Frontal cortex (tissue), 4 donors: ENCODE measurements at places on chromosomes 12 and 14. TPM values are rescaled to one million over a fixed set of nuclear protein-coding genes. Genes with fewer than 3 reads are reported as not detected.

GRCh38 chr14:24361326-24361725, 6.7 kb upstream of the NFATC4 start:
- DNase-seq = no peak

DNA sequence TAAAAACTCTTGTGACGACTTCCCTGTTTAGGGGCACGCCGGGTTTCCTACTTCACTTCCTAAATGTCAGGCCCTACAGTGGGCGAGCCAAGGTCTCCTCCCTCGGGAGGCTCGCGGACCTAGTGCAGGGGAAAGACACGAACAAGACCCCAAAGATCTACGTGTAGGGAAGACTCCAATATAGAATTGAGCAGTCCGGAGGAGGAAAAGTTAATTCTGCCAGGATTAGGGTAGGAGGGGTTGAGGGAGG, 564 bp downstream of the ATXN3 start:
- no peak for DNase-seq

GRCh38 chr12:115351514-115352077, 667.6 kb upstream of the TBX3 start:
- DNase-seq = no peak

DNA sequence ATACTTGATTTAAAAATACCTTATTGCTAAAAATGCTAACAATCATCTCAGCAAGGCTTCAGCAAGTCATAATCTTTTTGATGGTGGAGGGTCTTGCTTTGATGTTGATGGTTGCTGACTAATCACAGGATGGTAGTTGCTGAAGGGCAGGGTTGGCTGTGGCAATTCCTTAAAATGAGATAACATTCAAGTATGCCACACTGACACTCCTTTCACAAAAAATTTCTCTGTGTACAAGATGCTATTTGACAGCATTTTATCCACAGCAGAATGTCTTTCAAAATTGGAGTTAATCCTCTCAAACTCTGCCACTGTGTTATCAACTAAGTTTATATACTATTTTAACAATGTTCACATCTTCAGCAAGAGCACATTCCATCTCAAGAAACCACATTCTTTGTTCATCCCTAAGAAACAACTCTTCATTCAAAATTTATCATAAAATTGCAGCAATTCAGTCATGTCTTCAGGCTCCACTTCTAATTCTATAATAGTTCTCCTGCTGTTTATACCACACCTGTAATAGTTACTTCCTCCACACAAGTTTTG, 16.1 kb downstream of the SCAF11 start:
- no peak for DNase-seq

GRCh38 chr12:69066492-69067373, 133.8 kb upstream of the CPM start:
- no peak for DNase-seq

DNA sequence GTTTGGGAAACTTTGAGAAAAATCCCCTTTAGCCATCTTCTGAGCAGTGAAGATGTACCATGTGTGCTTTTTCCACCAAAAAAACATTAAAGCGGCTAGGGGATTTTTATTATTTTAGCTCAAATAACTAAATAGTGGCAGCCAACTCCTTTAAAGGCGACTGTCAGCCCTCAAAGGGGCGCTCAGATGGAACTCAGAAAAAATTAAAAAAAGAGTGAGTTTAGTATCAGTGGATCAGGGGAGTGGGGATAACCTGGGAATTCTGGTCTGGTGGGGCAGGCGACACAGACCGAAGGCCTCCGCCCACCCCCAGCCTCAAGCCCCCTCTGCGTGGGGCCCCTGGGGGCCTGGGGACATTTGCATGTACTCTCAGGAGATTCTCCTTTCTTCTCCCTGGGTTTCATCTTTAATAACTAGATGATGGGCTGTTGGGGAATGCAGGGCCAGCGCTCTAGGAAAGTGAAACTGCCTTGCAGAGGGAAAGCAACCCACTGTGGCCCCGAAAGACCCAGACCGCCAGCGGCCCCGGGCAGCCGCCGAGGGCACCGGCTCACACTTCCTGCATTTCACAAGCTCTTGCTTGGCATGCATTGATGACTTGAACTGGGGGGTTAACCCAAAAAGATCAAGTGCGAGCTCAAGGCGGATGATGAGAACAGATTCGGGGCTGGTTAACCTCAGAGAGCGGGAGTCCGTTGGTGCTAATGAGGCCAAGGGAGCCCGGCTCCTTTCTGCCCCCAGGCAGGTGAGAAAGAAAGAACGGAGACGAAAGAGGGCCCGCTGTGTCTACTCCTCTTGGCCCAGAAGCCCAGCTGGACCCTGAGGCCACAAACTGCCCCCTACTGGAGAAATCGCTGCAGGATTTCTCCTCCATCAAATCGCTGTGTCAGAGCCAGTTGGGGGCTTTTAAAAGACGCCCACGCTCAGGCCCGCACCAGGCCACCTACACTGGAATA, 7.3 kb upstream of the BATF start:
- no peak for DNase-seq

DNA sequence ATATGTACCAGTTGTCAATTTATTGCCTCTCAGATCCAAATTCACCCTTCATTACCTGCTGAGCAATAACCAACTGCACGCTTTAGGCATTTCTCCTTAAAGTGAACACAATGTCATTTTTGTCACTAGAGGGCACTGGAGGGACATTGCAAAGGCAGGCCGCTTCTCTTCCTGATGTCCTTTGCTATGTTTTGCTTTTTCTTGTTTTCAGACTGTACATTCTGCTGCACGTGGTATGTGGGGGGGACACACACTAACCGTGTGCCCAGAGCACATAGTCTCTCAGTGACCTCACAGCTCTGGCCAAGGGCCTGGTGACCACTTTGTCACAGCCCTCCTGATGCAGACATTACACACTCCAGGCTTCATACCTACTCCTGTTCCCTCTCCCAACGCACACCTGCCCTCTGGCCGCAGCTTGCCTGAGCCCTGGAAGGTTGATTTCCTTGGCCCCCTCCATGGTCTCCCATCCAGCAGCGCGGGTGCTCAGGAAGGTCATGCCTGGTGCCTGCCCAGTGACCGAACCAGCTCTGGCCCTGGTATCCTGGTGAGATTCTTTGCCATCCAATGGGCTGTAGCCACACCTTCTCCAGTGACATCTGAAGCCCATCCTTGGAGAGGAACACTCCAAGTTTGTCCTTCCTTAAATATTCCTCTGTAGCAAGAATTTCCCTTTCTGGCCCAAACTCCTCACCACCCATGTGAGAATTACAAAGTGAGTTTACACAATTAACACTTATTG, 39.9 kb downstream of the MYO1H start:
- no peak for DNase-seq

DNA sequence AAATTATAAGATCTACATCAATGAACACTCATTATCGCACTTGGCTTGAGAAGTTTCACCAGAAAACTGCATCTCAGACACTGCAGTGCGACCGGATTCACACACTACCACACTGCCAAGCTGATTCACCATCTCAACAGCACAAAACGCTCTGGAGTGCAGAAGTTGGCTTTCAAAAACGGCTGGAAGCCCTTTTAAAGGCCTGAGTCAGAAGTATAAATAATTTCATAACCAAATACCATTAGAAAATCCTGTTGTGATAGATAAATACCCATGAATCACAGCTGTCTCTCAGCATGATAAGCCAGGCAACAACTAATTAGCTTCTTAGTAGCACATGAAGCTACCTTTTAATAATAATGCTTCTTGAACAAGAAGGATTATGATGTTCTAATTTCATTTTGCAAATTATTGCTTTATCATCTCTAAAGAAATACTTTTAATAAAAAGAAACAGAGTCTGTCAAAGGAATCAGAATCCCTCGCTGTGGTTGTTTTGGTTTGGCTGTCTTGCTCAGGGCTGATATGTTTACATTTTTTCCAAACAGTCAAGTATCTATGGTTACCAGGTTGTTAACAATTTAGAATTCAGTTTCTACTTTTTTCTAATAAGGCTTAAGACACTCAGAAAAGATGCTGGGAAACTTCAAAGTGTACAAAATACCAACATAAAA, 51.2 kb downstream of the SLC2A13 start:
- no peak for DNase-seq

DNA sequence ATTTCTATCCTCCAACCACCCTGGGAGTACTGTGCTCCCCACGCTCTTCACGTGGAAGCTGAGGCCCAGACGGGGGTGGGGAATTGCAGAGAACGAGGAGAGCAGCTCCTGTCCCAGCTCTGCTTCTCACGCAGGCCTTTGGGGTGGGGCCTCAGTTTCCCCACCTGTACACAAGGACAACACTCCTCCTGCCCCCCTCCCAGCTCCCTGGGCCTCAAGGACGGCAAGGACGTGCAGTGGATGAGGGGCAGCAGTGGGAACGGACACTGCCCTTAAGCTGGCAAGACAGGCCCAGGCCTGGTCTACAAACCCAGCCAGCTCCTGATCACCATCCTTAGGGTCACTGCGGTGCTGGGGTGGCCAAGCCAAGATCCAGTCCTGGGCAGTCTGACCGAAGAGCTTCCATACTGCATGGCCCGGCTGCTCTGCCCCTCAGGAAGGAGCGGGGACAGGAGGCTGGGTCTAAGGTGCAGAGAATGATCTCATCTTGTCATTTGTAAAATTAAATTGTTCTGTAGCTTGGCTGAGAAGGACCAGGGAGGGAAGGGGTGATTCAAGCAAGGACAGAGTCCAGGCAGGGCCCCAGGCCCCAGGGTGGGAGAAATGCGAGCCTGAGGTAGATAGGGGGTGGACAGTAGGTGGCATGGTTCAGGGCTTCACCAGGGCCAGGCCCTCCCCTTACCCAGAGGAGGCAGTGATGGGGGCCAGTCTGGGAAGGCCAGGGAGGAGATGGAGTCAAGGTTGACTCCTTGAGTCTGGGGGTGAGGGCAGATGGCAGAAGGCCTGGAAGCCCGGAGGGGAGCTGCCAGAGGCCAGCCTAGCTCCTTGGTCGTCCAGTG, 1.3 kb upstream of the CLBA1 start:
- no peak for DNase-seq

- no peak for DNase-seq
These were observed 7.7 kb downstream of the SSH1 start for GRCh38 chr12:108849660-108850059.

- DNase-seq = no peak
These were observed 229.2 kb downstream of the SLC15A4 start for GRCh38 chr12:128594521-128594920.

DNA sequence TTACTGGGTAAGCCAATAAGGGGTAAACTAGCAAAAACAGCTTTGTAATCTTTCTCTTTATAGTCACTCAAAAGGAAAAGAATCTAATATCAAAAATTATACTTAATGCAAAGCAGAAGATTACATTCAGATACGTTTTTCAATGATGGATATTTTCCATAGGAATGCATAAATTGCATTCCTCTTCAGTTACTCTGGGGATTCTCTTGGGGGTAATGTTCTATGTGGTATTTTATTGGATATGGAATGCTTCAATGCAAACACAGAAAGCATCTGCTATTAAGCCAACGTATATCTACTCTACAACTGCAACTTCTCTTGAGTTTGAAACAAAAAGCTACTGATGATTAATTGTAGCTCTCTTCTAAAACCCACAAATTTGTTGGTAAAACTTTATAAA, 106.0 kb downstream of the SLC41A2 start:
- no peak for DNase-seq

DNA sequence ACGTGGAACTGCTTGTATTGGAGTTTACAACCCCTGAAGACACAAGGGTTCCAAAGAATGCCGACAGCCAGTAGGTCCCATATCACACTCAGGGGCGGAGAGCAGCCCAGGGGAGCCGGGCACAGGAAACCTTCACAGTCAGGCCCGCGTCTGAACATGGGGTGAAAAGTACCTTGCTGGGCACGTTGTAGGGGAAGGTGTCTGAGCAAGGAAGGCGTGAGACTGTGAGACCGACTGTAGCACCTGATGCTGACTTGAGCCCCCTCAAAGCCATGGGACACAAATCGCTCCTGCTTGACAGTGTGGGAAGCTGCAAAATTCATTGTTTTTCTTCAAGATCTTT, 14.7 kb downstream of the RIMBP2 start:
- no peak for DNase-seq

- DNase-seq = no peak
These were observed 519 bp downstream of the JAG2 start for GRCh38 chr14:105168093-105168420.

DNA sequence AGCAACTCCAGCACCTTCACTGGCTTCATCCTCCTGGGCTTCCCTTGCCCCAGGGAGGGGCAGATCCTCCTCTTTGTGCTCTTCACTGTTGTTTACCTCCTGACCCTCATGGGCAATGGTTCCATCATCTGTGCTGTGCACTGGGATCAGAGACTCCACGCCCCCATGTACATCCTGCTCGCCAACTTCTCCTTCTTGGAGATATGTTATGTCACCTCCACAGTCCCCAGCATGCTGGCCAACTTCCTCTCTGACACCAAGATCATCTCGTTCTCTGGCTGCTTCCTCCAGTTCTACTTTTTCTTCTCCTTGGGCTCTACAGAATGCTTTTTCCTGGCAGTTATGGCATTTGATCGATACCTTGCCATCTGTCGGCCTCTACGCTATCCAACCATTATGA, 6.8 kb downstream of the OR11G2 start:
- no peak for DNase-seq

DNA sequence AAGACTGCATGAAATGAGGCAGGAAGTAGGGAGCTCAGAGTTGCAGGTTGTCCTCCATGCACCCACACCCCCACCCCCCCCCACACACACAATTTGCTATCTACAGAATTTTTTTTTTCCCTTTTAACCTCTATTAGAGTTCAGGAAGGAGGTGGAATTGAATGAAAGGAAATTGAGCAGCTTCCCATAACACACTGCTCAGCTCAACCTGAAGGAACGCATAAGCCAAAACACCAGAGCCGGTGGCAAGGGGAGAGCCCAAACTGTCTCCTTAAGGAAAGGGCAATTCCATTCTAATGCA, 74.1 kb downstream of the NUAK1 start:
- no peak for DNase-seq

- DNase-seq = no peak
These were observed 51.2 kb downstream of the TESPA1 start for GRCh38 chr12:54933376-54933775.

DNA sequence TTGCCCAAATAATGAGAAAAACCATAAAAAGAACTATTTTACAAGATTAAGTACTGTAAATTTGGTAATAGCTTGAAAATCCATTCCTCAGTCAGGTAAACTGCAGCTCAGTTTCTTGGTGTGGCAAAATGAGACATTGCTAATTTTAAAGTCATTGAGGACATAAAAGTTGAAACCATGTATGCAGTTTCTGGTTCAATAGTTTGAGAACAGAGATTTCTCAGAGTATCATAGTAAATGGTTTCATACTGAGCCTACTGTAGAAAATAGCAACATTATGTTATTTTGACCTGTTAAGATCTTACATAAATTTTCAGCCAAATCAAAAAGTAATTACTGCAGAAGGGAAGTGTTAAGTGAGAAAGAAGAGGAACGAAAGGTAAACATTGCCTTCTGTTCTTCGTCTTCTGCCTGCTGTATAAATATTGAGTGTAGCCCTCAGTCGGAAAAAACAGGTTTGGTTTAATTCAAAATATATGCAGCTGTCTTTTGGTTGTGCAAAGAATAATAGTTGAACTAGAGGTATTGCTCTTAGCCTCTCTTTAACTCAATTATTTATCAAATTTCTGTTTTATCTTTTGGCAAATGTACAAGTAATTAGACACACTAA, 119.6 kb downstream of the SYNE2 start:
- no peak for DNase-seq

Gene GPR132
- 1.2 TPM for total RNA-seq

Gene PLCZ1
- not detected for total RNA-seq

Gene POTEG
- not detected for total RNA-seq

Gene PYGL
- total RNA-seq = 4.5 TPM

Gene C12orf50
- not detected for total RNA-seq

Gene PPP1R1A
- total RNA-seq = 10.6 TPM

Gene RPL41
- 1,399 TPM for total RNA-seq

Gene CLEC2A
- not detected for total RNA-seq
